ENCODE measurements at places on chromosomes 16 and 17. TPM values are rescaled to one million over a fixed set of nuclear protein-coding genes. Genes with fewer than 3 reads are reported as not detected.

LRRC37A gene
- 6.2 TPM for polyA plus RNA-seq

DNA sequence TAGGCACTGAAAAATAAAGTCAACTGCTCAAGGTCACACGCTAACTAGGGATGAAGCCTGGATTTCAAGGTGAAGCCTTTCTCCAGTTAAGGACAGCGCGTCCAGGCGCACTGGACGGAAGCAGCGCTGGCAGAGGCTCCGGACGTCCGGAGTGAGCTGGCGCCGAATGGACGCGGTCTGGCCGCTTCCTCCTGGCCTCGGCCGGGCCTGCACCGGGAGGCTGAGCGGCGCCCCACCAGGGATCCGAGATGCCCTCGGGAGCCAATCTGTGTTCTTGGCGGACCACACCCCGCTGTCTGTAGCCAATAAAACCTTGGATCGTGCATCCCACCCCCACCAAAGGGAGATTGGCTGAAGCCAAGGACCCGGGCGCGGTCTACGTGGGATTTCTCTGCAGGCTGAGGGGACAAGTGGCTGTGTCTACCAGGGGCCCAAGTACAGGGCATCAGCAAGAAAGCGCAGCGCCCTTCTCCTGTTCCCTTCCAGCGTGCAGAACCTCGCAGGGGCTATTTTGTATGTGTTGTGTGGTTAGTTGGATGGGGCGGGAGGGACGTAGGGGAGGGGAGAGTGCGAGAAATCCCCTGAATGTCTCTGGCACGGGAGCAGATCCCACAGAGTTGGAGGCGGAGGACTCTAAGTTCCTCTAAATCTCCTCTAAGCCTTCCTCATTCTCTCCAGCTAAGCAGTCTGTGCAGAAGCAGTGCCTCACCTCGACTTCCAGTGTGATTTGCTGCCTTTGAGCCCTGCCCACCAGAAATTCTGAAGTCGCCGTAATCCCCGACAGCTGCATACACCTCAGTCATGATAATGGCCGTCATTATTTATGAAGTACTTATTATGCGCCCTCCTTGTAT lies 2.5 kb upstream of the AKAP10 start:
- H3K4me3 ChIP-seq: no peak overlapping the region
- H3K36me3 ChIP-seq: peaks cover 2% of the 10 kb centered on the region
- peaks cover 7% of the 10 kb centered on the region for H3K4me1 ChIP-seq
- peaks cover 11% of the 10 kb centered on the region for H3K27me3 ChIP-seq
- H3K27ac ChIP-seq: no peak overlapping the region

GRCh38 chr17:32634167-32634566 lies 147.4 kb downstream of the CDK5R1 start:
- no peaks in the 10 kb centered on the region for H3K4me1 ChIP-seq
- H3K27me3 ChIP-seq: no peaks in the 10 kb centered on the region
- no peak overlapping the region for H3K27ac ChIP-seq
- H3K36me3 ChIP-seq: peaks cover 2% of the 10 kb centered on the region

DNA sequence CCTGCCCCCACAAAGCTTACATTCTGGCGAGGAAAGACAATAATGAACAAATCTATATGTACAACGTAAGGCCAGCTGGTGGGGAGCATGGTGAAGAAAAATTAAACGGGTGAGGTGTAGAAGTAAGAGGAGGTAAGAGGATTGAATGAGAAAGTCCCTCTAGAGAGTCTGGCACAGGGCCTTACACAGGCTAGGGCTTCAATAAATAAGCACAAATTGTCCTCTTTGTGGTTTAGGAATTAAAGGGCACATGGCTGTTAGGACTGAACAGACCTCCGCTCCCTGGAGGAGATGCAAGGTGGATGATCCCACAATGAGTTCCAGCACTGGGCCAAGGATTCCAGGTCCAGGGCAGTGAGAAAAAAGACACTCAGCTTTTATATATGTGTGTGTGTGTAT lies 43.1 kb upstream of the HAPSTR1 start:
- DNase-seq: no peak
- peaks cover 6% of the 10 kb centered on the region for H3K4me1 ChIP-seq
- H3K36me3 ChIP-seq: no peaks in the 10 kb centered on the region
- no peak overlapping the region for H3K27ac ChIP-seq
- H3K4me3 ChIP-seq: no peak overlapping the region
- no peaks in the 10 kb centered on the region for H3K27me3 ChIP-seq

SNF8 gene
- 103 TPM for polyA plus RNA-seq

- no peak for DNase-seq
- no peak overlapping the region for H3K4me3 ChIP-seq
- no peaks in the 10 kb centered on the region for H3K4me1 ChIP-seq
- H3K27me3 ChIP-seq: no peaks in the 10 kb centered on the region
- no peaks in the 10 kb centered on the region for H3K36me3 ChIP-seq
- no peak overlapping the region for H3K27ac ChIP-seq
Observed at GRCh38 chr17:79286440-79286839, 211.8 kb downstream of the ENGASE start.

Measured in large intestine (tissue), 12 donors.